Uterus (tissue), 4 donors: ENCODE measurements at places on chromosomes 1 and 21. TPM values are rescaled to one million over a fixed set of nuclear protein-coding genes. Genes with fewer than 3 reads are reported as not detected.
A peak's percentile ranks its signal among the peaks of the same experiment; 100 is the strongest.

- no peaks in the 10 kb centered on the region for H3K27me3 ChIP-seq
- H3K4me3 ChIP-seq: no peak overlapping the region
- DNase-seq: no peak
- H3K27ac ChIP-seq: no peak overlapping the region
- H3K4me1 ChIP-seq: no peaks in the 10 kb centered on the region
Observed at GRCh38 chr1:56167596-56167995, 411.8 kb downstream of the PLPP3 start.

The OR6K3 gene
- not detected for total RNA-seq

GRCh38 chr1:21922090-21923013 lies 14.8 kb downstream of the HSPG2 start:
- H3K4me3 ChIP-seq: no peak overlapping the region
- peak overlapping the region; percentile 93 for H3K27ac ChIP-seq
- no peak for DNase-seq
- H3K36me3 ChIP-seq: no peaks in the 10 kb centered on the region
- H3K4me1 ChIP-seq: peaks cover 13% of the 10 kb centered on the region

DNA sequence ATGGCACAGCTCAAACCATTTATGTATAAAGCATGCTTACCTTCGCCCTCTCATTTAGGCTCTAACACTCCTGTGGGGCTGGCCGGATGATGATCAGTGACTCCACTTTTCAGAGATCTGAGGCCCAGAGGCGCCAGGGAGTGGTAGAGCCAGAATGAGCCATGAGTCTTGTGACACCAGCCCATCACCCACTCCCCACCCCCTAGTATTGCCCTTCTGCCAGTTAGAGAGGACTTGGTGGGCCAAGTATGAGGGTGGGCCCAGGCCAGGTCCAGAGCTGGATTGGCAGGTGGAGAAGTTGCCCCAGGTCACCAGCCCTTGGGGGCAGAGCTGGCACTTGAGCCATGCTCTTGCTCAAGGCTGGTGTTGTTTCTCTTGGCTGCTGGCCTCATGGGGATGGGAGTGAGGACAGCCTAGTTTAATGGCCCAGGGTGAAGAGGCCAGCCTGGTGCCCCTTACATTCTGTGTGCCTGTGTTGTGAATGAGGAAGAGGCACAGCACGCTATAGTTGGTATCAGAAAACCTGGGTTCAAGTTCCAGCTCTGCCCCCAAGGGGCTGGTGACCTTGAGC lies 30.2 kb upstream of the TTC4 start:
- DNase-seq: no peak
- no peaks in the 10 kb centered on the region for H3K4me1 ChIP-seq
- H3K4me3 ChIP-seq: no peak overlapping the region
- no peaks in the 10 kb centered on the region for H3K36me3 ChIP-seq

- H3K27ac ChIP-seq: no peak overlapping the region
- no peak for DNase-seq
- no peaks in the 10 kb centered on the region for H3K27me3 ChIP-seq
- H3K36me3 ChIP-seq: no peaks in the 10 kb centered on the region
- no peaks in the 10 kb centered on the region for H3K4me1 ChIP-seq
Observed at GRCh38 chr21:15210235-15210678, 145.5 kb upstream of the NRIP1 start.

The CDCA8 gene
- total RNA-seq: 5.9 TPM

GRCh38 chr1:5660141-5660935 lies 331.9 kb downstream of the NPHP4 start:
- no peak for DNase-seq
- no peaks in the 10 kb centered on the region for H3K4me1 ChIP-seq
- H3K4me3 ChIP-seq: no peak overlapping the region
- no peaks in the 10 kb centered on the region for H3K27me3 ChIP-seq

- no peaks in the 10 kb centered on the region for H3K4me1 ChIP-seq
- H3K27me3 ChIP-seq: no peaks in the 10 kb centered on the region
- no peaks in the 10 kb centered on the region for H3K36me3 ChIP-seq
- no peak overlapping the region for H3K27ac ChIP-seq
- DNase-seq: no peak
Observed at GRCh38 chr1:173048621-173049321, 2.0 kb downstream of the TNFSF18 start.

DNA sequence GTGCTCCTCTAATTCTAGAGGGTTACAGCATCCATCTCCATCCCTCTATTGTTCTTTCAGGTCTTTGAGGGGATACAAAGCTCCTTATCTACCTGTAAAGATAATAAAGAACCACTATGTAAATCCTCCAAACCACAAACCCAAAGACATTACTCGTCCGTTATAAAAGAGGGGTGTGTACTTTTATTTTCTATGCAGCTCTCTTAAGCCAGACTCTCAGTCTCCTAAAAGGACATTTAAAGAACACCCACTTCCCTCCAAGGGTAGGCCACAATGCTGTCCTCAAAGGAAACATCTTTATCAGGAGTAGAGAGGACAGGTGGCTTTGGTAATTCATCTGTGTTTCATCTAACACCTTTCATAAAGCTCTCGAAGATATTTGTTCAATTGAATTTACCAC lies 67.9 kb upstream of the DYNLT5 start:
- H3K4me1 ChIP-seq: no peaks in the 10 kb centered on the region
- H3K4me3 ChIP-seq: no peak overlapping the region
- H3K36me3 ChIP-seq: no peaks in the 10 kb centered on the region
- DNase-seq: no peak

DNA sequence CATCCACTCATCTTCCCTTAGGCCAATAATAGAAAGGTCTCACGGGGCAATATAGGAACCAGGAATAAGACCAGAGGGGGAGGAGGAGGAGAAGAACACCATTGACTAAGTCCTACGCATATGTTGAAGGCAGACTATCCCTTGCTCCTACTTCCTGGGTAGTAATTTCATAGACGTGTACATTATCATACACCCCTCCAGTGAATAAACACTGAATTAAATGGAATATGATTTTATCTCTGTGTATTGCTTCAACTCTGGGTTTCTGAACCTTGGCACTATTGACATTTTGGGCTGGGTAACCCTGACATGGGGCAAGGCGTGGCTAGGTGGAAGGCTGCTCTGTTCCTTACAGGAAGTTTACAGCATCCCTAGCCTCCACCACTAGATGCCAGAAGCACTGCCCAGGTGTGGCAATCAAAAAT lies 17.3 kb upstream of the FHAD1 start:
- H3K27me3 ChIP-seq: no peaks in the 10 kb centered on the region
- no peak overlapping the region for H3K27ac ChIP-seq
- H3K36me3 ChIP-seq: no peaks in the 10 kb centered on the region
- no peak overlapping the region for H3K4me3 ChIP-seq
- no peak for DNase-seq
- no peaks in the 10 kb centered on the region for H3K4me1 ChIP-seq
